ENCODE measurements at places on chromosomes 1 and 21.

DNA sequence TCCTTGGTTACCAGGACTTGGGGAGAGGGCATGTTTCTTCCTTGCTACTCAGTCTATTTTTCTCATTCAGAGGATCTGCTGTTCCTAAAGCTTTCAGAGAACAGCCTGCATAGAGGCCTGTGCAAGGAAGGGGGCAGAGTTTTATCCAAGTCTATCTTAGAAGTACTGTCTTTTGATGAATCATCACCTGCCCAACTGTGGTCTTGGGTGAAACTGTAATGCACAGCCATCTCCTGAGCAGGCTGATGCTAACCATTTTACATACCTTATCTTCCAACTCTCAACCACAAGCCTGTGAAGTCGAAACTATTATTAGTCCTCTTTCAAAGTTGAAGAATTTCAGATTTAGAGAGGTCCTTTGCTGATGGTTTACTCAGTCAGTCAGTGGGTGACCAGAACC is 368.0 kb downstream of the HHAT start:
- DNase-seq: peak; percentile 72

GRCh38 chr1:212918824-212919223 is 31.5 kb upstream of the VASH2 start:
- DNase-seq: no peak

GRCh38 chr1:9823693-9823942 is 147 bp downstream of the CLSTN1 start:
- no peak for DNase-seq

GRCh38 chr21:46459024-46459355 is 299 bp downstream of the DIP2A start:
- no peak for DNase-seq

GRCh38 chr1:65068202-65069010 is 79.6 kb upstream of the AK4 start:
- peak; percentile 25 for DNase-seq

- DNase-seq: peak; percentile 31
Observed at GRCh38 chr1:199590708-199591107, 436.8 kb upstream of the NR5A2 start.

DNA sequence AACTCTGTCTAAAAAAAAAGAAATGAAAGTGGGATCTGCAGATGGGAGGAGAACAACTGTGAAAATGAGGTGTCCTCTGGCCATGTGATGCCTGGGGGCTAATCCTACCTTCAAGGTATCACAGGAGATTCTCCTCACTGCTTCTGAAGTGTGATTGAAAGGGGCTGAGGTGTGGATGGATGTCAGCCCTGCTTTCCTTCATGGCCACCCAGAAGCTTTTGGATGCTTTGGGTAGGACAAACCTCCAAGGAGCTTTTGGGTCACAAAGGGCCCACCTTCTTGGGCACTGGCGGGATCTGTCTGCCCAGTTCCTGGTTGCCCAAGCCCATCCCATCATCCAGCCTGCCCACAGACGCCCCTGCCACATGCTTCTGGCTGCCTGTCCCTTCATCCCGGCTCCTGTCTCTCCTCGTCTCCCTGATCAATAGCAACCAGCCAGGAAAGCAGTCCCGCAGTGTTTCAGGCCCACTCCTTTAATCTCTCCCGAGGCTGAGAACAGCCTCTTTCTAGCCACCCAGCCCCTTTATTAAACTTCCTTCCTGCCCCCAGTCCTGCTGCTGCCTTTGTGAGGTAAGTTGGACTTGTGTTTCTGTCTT is 87.2 kb downstream of the MAN1C1 start:
- DNase-seq: no peak

GRCh38 chr21:28099001-28099705 is 893.5 kb downstream of the LTN1 start:
- no peak for DNase-seq

DNA sequence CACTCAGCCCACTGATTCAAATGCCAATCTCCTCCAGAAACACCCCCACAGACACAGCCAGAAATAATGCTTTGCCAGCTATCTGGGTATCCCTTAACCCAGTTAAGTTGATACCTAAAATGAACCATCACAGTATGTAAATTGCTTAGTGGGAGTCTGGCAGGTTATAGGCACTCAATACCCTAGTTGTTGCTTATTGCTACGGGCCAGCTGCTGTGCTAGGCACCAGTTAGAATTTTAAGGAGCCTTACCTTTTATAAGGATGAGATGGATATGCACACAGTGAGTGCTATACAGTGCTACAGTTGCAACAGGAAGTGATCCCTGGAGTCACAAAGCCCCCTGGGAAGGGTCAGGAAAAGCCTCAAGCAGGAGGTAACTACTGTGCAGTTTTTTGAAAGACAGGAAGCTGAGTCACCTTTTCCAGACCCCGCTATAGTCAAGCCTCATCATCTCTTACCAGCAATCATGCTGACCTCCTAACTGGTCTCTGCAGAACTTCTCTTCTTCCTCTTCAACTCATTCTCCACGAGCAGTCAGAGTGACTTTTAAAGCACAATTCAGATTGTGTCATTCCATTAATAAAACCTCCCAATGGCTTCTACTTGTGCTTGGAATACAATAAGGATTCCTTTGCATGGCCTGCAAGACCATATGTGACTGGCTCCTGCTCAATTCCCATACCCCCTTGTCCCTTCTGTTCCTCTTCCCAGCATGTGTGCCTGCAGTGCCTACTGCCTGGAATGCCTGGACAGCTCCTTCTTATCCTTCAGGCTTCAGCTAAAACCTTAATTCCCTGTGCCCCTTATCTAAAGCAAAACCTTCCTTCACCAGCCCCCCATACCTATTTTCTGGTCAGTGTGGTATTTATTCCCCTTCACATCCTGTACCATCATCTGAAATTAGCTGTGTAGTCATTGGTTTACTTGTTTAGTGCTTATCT is 10.4 kb upstream of the TLR5 start:
- DNase-seq: peak; percentile 22
